ENCODE measurements at places on chromosomes 1 and 21. TPM values are rescaled to one million over a fixed set of nuclear protein-coding genes. Genes with fewer than 3 reads are reported as not detected.

DNA sequence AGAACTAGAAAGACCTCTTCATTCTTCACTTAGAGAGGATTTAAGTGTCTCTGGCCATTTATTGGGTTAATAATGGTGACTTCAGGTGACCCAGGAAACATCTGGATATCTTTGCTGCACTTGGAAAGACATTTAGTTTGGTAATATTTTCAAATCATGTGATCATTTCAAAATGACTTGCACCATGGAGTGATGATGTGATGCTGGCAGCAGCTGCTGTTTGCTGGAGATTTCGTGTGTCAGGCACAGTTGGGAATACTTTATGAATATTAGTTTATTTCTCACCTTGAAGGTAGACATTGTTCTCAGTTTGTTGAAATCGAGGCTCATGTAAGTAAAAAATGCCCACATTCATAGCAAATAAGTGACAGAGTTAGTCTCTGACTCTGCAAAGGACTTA is 236.0 kb downstream of the DISC1 start:
- no peak for DNase-seq

DNA sequence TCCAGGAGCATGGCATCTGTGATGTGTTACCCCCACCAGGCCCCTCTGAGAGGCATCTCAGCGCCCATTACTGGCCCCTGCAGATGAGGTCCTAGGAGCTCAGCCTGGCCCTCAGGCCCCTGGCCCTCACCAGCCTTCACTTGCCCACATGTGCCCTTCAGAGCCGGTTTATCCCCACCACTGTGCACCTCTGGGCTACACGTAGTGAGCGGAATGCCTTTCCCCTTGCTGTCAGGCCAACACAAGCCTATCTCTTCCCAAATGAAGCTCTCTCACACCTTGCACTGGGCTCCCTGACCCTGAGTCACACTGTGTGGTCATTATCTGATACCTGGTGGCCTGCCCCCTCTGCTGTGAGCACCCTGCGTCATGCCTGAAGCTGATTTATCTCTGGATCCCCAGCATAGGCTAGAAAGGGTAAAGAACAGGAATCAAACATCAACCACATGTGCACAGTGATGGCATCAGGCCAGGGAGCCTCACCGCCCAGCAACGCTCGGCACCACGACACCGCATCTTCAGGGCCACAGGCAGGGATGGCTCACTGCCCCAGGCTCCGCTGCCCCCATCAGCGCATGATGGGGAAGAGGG is 49.1 kb downstream of the GLIS1 start:
- no peak for DNase-seq

GRCh38 chr1:25885602-25886001 is 10.1 kb upstream of the PAQR7 start:
- DNase-seq, result no peak

GRCh38 chr1:31004231-31004621 is 61.3 kb downstream of the PUM1 start:
- no peak for DNase-seq

- DNase-seq, result peak; percentile 41
Observed at GRCh38 chr1:33298623-33299277, 22.1 kb downstream of the A3GALT2 start.

DNA sequence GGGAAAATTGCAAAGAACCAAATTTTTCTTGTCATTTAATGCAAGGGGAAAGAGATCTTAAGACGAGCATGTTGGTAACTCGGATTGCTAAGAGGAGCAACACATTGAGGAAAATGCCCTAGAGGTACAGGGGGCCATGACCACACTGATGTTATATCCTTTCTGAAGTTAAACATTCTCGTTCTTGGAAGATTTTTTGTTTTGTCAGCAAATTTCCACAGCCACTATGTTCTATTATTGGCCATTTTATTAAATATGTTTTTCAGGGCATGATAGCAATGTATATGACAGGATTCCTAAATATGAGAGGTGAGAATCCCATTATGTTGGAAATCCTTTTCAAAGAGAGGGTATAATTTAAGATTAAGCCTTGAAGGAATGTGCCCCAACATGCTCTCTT is 627.2 kb upstream of the PKN2 start:
- DNase-seq, result no peak

DNA sequence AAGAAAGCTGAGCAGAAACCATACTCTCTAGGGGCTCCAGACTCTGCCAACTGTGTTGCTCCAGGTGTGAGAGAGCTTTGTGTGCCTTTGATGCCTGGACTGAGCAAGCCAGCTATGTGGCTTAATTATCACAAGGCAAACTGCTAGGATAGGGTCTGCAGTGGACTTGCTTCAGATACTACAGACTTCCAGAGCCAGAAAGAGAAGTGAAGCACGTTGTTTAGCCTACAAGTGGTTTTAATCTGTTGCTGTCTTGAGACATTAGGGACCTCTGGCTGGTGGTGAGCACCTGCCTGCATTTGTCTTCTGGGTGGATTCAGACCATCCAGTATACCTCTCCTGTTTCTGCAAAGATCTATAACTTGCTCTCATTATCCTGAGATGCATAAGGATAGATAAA is 353.4 kb upstream of the PLXNA2 start:
- no peak for DNase-seq

- DNase-seq, result no peak
Observed at GRCh38 chr1:209231476-209232156, 351.9 kb upstream of the CAMK1G start.

GRCh38 chr1:14538335-14538734 is 60.1 kb upstream of the KAZN start:
- no peak for DNase-seq

DNA sequence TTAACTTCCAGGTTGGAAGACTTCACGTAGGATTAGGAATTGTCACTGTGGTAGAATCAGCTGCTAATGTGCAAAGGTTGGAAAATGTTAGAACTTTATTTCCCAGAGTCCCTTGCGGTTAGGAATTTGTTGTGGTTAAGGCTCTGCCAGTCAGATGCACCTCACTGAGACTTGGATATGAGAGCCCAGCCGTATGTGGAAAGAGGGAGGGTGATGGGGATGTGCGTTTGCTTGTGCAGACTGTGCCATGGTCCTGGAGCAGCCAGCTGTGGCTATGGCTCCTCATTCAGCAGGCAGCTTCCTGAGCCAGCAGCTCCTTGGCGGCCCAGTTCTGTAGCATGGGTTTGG is 12.5 kb downstream of the S100A10 start:
- no peak for DNase-seq

DNA sequence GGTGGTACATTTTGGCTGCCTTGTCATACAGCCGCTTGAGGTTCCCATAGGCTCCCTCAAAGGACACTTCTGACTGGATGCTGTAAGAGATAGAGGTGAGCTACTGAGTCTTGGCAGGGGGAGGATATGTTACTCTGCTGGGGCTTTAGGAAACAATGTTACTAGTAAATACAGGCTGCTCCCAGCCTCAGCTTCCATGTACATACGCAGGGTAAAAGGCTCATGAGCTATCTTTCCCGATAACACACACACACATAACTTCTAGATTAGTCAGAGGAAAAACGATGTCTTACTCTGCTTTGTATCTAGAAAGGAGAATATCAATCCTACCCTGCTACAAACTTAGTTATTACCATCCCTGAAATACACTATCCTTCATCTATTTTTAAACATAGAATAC is 14.3 kb downstream of the SMG5 start:
- DNase-seq, result no peak

DNA sequence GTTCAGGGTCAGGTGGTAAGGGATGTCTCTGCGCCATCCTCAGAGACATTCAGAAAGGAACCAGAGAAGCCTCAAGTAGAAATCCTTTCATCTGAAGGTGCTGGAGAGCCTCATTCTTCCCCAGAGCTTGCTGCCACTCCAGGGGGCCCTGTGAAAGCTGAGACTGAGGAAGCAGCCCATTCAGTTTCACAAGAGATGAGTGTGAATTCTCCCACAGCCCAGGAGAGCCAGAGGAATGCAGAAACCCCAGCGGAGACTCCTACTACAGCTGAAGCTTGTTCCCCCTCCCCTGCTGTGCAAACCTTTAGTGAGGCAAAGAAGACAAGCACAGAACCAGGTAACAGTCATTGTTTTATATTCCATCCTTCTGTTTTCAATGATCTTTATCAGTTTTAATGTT is 38.7 kb downstream of the ZBTB40 start:
- DNase-seq, result no peak

GRCh38 chr1:17233675-17234320 is 15.1 kb upstream of the PADI3 start:
- no peak for DNase-seq

GRCh38 chr21:35641271-35642016 is 418.9 kb downstream of the SETD4 start:
- no peak for DNase-seq

- DNase-seq, result no peak
Observed at GRCh38 chr1:96649301-96649700, 72.3 kb upstream of the PTBP2 start.

- DNase-seq, result no peak
Observed at GRCh38 chr1:93414749-93415148, 33.2 kb upstream of the FNBP1L start.

DNA sequence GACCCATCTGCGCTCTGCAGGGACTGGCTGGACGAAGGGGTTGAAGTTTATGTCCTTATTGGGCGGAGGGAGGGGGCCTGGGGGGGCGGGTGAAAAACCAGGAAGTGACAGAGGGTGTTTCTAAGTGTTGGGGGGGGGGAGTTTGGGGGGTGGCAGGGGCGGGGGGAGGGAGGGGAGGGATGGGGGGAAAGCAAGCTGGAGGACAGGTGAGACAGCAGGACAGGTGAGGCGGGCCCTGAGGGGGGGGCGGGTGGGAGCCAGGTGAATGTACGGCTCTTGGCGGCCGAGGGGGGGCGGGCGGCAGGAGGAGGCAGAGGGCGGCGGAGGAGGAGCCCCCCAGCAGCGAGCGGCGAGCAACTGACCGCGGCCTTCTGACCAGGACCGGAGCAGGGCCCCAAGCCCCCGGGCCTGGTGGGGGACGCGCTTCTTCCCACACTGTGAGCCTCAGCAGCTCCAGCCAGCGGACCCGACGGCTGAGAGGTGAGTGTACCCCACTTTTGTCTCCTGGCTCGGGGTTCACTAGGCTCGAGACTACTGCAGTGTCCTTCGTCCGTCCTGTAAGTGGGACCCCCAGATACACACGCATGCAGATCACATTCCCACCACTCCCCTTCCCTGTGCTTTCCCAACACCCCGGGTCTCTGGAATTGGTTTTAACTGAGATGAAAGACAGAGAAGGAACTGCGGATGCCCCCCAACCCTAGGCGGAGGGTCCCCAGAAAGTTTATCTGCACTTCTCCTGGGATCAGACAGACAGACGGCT is at the start of gene ZBTB7B:
Gene ZBTB7B (plus strand): TSS at position 339 of the 763 bp plus-strand sequence. CDS start 11,859 bp downstream, outside the sequence.
- no peak for DNase-seq

Gene AGT
- 11.5 TPM for polyA plus RNA-seq

Gene HAO2
- 0.28 TPM for polyA plus RNA-seq

Gene KAZN
- polyA plus RNA-seq, result 17.4 TPM

Gene PTCH2
- polyA plus RNA-seq, result 7.2 TPM
